Activated CD4-positive, CD25-positive, alpha-beta regulatory T cell (primary cell): ENCODE measurements at places on chromosomes 2 and 18.

- no peak for DNase-seq
These were observed 46.9 kb upstream of the RPL31 start for GRCh38 chr2:100955226-100955625.

DNA sequence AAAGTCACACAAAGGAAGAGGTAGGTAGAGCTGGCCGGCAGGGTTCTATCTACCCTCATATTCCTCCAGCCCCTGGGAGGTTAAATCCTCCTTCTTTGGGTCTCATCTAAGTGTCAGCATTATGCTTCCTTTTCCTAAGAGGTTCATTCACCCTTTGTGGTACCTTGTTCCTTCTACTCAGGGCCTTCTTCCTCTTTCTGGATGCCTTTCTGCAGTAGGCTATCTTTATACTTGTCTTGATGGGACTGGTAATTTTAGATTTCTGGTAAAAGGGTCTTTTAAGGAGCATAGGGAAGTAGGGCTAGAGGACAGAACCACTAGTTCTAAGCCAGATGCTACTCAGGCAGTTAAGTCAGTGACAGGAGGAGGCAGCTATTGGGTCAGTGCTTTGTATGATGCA lies 13.7 kb upstream of the TNP1 start:
- no peak for DNase-seq

DNA sequence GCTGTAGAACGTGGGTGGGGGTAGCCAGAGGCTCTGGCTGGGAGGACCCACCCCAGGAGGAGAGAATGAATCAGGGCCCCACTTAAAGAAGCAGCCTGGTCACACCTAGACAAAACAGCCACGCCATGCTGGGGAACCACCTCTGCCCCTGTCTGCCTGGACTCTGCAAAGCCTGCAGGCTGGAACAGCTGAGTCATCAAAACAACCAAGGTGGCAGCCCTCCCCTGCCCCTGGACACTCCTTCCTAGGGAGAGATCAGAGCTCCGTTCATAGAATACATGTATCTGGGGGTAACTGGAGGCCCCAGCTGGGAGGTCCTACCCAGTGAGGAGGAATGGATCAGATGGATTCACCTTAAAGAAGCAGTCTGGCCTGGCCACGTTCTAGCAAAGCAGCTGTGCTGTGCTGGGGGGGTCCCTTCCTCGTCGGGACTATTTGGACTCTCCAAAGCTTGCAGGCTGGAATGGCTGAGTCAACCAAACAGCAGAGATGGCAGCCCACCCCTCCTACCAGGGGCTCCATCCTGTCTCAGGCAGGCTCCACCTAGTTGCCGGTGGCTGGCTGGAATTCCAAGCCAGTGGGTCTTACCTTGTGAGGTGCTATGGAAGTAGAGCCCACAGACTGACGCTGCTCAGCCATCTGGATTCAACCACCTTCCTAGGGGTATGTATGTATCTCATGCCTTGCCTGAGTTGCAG lies 50.5 kb upstream of the NT5C1B start:
- DNase-seq, result no peak

DNA sequence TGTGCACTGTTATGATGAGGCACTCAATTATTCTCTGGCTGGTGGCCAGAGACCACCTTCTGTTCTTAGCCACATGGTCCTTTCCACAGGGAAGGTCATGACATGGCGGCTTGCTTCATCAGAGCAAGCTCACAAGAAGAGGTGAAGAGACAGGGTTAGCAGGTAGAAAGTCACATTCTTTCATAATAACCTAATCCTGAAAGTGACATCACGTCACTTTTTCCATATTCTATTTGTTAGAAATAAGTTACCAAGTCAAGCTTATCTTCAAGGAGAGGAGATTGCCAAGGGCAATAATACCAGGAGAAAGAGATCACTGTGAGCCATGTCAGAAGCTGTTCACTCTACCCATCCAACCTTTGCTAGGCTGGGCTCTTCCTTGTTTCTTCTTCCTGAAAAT lies 139.4 kb downstream of the OSR1 start:
- DNase-seq, result no peak

DNA sequence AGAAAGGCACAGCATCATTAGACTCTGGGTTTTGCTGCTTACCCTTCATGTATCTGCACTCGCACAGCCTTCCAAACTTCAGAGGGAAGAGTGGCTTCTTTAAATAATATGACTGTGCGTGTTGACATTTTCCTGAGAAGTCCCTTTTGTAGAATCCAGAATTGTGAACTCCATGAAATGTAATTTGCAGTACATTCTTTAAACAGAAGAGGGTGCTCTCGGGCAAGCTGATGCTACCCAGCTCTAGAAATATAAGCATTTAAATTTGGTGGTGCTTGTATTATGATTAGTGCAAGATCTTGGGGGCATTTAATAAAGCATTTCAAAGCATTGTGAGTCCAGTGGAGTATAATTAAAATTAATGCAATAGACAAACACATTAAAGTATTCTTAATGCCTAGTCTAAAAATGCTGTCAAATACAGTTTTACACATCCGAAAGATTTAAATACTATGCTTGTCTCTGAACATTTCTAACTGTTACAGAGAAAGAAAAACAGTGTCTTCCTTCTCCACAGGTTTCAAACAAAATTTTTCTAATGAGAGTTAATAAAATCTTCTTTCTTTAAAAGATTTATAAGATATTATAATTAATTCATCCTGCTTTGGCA lies 17.3 kb upstream of the GTF2A1L start:
- DNase-seq, result no peak

DNA sequence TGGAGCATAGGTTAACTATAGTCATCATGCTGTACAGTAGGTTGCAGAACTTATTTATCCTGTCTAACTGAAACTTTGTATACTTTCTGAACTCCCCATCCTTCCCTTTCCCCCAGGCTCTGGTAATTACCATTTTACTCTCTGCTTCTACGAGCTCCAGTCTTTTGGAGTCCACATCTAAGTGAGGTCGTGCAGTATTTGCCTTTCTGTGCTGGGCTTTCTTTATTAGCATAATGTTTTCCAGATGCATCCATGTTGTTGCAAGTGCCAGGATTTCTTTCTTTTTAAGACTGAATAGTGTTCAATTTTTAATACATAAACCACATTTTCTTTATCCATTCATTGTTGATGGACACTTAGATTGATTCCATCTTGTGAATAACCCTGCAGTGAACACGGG lies 464.1 kb downstream of the TGIF1 start:
- DNase-seq, result no peak

- no peak for DNase-seq
These were observed 482.3 kb downstream of the TGIF1 start for GRCh38 chr18:3932276-3932675.

- DNase-seq, result no peak
These were observed 56.4 kb upstream of the MGAT5 start for GRCh38 chr2:134197445-134197844.

DNA sequence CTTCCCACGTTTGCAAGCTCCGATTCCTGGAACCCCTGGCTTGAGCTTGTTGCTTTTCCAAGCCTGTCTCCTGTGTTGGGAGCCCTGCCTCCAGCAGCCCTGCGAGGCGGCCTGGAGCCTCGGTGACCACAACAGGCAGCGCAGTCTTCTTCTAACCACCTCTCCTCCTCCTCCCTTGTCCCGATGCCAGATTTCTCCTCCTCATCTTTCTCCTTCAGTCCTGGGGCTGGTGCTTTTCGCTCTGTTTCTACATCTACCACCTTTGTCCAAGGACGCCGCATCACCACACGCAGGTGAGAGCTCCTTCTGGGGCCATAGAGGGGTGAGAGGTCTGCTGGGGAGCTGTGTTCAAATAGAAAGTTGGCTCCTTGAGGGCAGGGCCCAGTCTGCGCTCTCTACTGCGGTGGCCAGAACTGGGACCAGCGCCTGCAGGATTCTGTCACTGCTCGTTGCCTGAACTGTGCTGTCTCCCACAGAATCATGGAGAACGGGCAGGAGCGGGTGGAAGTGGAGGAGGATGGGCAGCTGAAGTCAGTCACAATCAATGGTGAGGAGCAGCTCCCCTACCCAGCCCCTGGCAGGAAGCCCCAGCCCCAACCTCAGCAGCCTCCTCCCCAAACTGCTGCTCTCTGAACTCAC lies 3.9 kb downstream of the DNAJB2 start:
- no peak for DNase-seq

DNA sequence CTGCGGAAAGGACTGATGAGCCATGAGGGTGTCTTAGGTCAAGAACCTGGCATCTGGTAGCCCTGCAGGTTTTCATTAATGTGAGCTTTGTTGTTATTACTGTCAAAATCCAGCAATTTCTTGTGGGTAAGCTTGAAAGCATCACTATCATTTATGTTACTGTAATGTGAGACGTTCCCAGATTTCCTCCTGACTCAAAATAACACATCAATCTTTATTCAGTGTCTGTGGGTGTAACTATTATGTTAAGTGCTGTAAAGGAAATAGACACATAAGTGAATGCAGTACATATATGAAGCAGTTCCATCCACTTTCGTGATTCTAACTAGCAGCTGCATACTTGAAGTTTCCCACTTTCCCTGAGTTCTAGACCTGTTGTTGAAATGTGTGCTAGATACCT lies 89.8 kb downstream of the FHOD3 start:
- no peak for DNase-seq

GRCh38 chr2:172334988-172335387 lies 92.4 kb upstream of the ITGA6 start:
- DNase-seq, result no peak

DNA sequence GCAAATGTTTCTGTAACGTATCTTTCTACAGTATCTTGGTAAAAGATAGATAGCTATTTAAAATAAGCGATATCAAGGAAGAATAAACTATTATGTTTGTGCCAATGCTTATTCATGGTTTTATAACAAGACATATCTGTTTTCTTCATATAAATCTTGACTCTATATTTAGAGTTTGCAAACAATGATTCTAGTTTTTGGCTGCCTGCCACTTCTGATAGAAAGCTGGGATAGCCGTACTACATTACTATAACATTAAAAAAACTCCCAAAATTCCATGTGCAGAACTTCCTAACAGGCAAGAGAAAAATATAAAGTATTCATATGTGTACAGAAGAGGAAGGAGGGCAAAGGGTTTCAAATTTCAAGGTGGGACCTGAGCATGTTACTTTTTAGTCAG lies 985.0 kb downstream of the BCL11A start:
- DNase-seq, result no peak

GRCh38 chr2:3222636-3223035 lies 155.0 kb downstream of the EIPR1 start:
- DNase-seq, result no peak

DNA sequence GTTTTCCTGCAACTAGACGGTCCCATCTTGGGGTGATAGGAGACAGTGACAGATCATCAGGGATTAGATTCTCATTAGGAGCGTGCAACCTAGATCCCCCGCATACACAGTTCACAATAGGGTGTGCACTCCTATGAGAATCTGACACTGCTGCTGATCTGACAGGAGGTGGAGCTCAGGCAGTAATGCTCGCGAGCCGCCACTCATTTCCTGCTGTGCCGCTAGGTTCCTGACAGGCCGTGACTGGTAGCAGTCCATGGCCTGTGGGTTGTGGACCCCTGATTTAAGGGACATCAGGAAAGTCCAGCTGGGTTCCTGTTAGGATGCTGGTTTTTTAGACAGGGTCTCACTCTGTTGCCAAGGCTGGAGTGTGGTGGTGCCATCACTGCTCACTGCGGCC lies 48.7 kb downstream of the PTPRM start:
- DNase-seq, result no peak

- no peak for DNase-seq
These were observed 32.1 kb upstream of the COLEC12 start for GRCh38 chr18:532632-533031.

- DNase-seq, result no peak
These were observed 60.4 kb upstream of the CDKL4 start for GRCh38 chr2:39304200-39304599.

DNA sequence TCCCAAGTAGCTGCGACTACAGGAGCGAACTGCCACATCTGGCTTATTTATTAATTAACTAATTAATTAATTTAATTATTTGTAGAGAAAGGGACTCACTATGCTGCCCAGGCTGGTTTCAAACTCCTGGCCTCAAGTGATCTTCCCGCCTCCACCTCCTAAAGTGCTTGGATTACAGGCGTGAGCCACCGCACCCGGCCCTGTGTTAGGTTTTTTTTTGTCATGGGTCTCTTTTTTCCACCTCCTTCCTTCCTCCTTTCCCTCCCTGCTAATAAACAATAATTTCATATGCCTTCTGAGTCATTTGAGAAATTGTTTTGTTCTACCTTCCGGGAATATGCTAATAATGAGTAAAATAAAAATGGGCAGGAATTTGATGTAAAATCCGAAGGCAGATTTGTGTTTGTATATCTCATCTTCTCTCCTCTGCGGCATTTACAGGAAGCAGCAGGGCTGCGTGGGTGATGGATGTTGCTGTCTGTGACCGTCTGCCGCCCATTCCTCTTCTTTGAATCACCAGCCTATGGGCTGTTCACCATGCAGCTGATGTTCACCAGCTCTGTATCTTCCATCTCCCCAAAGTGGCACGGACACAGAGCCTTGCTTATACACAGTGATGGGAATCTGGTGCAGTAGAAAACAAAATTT lies 89.9 kb downstream of the ACSL3 start:
- DNase-seq, result no peak

DNA sequence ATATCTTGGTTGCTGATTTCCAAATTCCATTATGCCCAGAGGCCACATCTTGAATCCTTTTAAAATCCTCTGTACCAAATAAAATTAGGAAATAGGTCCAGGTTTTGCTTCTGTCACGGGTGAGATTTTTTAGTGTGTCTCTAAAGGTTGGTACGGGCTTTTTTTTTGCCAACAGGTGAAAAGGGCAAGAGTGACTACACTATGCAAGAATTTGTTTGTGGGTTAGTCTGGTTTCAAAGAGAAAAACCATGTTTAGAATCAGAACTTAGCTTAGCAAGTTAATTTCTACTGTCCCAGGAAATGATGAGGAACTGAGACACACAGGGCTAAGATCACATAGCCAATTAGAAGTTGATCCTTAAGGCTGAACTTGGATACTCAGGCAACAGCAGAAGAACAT lies 41.7 kb downstream of the POLR1A start:
- no peak for DNase-seq

DNA sequence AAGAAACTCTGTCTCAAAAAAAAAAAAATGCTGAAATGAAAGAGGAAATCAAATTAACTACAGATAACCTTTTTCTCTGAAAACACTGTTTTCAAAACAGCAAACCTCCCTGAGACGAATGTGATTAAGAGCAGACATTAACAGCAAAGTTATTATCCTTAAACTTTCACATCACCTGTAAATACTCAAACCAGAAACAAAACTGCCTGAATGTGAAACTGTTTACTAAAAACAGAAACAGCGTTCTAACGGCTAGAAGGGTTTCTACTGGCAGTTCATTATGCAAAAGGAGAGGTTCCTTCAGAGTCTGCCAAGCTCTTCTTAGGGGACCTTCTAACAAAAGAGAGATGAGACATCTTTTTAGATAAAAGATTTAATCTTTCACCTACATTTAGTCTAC lies 45.9 kb downstream of the PNO1 start:
- no peak for DNase-seq

DNA sequence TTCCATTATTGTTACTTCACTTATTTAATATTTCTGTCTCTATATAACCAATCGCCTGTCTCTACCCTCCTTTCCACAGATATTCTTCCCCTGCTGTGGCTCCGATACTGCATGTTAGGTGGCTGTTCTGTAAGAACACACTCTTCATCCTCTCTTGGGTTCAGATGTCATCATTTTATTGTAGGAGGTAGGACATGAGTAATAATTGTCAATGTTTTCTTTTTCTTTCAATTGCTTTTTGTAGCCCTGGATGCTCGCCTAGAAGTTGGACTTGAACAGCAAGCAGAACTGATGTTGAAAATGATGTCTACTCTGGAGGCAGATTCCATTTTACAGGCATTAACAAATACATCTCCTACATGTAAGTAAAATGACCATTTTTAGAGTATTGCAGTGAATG lies 128.6 kb downstream of the BIRC6 start:
- no peak for DNase-seq
